Stimulated activated CD4-positive, alpha-beta T cell treated with anti-CD3 and anti-CD28 coated beads, TNF-alpha, amount 100 ng/mL, for 24 hours (primary cell): ENCODE measurements at places on chromosomes 2 and 18.

- no peak for DNase-seq
These were observed 6.8 kb downstream of the THUMPD2 start for GRCh38 chr2:39772086-39772811.

DNA sequence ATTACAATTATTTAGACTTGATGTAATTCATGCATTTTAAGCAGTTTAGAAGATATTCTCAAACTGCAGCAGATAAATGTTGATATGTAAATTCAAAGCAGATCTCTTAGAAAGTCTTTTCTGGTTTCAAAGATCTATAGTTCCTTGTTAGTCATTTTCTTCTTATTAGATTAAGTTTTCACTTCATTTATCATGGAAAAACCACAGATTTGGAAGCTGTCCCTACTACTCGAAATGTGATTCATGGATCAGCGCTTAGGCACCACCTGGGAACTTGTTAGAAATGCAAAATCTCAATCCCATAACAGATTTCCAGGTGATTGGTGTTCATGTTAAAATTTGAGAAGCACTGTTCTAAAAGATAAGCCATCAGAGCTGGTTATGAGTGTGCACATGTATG, 92.8 kb upstream of the CDH2 start:
- DNase-seq = no peak

- no peak for DNase-seq
These were observed 42.1 kb upstream of the TMEM131 start for GRCh38 chr2:98037666-98038336.

DNA sequence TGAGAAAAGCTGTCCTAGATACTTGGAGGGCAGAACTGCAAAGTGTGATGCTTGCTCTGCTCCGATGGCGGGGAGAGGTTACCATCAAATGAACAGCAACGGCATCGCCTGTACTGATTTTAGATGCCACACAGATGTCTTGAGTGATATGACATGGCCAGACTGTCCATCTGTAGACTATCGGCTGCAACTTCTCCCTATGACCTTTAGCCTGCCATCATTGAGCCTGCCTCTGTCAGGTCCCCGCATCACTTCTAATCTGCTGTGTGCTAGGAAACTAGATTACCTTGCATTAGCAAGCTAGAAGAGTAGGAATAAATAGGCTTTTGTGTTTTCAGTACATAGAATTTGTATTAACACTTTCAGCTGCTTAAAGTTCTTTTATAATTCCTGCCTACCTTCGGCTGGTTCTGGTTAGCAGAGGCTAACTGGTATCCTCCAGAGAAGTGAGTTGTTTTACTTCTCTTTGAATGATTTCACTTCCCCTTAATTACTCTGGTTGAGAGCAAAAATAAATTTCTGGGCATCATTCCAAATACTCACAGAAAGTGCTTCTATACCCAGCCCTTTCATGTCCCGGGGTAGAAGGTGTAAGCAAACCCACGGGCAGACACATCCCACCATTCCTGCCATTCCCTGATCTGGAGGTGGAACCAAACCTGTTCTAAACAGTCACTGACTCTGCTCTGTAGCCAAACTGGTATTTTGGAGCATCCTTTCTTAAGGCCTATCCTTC, 24.0 kb downstream of the GAREM2 start:
- DNase-seq = no peak

GRCh38 chr2:114545052-114545451, 102.6 kb downstream of the DPP10 start:
- DNase-seq = no peak

DNA sequence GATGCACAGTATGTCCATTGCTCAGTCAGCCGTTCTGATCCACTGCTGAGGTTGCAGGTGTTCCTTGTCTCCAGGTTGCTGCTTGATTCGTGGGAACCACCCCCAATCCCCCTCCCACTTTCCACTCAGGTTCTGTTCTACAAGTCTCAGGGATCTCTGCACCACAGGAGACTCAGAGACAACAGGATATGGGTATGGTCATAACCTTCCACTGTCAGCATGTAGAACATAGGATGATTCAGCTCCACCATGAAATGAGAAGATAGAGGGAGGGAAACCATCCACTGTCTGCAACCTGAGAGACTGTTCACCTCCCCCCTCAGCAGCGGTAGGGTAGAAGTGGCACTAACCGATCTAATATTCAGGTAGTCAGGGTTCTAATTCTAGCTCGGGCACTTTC, 19.0 kb upstream of the KLF7 start:
- DNase-seq = no peak

DNA sequence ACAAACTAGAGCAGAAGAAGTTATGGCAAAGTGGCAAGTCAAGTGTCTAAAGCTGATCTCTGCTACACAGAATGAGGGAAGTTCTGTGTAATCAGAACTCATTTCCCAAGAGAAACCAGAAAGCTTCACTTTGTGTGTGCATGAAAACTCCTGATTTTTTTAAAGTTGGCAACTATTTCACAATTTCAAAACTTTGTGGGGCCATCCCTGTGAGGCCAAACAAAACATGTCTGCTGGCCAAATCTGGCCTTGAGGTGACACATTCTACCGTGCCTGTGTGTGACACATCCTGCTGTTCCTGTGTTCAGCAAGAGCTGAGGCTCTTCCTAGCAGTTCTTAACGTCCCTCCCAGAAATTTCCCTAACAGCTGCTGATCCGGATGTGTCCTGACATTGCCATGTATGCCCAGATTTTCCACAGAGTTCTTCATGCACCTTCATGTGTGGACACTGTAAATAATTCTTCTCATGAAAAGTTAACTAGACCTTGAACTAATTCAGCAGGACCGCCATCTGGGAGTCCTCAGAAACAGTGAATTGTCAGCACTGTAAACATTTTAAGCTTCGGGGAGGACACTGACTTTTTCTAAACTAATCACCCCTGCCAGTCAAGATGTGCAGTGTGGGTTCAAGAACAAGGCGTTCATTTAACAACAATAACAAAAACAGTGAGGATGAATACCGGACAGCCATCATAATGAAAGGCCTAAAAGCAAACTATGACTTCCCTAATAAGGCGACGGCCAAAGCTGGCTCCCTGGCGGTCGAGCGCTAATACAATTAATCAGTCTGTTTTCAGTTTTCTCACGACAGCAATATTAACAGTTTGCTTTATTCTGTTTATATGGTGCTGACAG, 99.0 kb downstream of the PLEKHM3 start:
- no peak for DNase-seq

GRCh38 chr2:101341901-101342624, 33.6 kb upstream of the RNF149 start:
- DNase-seq = peak; percentile 73

- DNase-seq = no peak
These were observed 18.2 kb upstream of the ACSL3 start for GRCh38 chr2:222842491-222843174.

DNA sequence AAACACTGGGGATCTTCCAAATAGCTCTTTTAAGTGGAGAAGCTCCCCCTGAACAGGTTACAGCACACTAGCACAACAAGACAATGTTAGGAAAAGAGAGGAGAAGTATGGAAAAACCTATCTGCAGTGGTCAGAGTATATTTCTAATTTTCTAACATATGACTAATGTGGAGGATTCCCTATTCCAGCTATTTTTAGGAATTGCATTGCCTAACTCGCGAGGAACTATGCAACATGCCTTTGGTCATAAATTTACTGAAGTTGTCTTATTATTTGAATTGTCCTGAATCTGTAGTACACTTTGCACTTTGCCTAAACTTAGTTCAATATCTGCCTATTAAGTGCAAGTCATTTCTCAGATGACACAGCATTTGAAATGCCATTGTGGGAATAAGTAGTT, 381.4 kb downstream of the CCDC85A start:
- no peak for DNase-seq

DNA sequence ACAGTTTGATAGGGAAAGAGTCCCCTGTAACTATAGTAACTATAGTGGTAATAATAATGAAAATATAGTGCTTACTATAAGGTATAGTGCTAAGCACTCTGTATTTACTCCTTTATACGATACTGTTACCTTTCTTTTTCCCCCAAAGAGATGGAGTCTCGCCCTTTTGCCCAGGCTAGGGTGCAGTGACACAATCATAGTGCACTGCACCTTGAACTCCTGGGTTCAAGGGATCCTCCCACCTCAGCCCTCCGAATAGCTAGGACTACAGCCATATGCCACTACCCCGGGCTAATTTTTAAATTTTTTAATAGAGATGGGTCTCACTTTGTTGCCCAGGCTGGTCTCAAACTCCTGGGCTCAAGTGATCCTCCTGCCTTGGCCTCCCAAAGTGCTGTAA, 34.6 kb downstream of the EML4 start:
- DNase-seq = no peak

GRCh38 chr2:41414486-41415230, 633.2 kb upstream of the PKDCC start:
- no peak for DNase-seq

DNA sequence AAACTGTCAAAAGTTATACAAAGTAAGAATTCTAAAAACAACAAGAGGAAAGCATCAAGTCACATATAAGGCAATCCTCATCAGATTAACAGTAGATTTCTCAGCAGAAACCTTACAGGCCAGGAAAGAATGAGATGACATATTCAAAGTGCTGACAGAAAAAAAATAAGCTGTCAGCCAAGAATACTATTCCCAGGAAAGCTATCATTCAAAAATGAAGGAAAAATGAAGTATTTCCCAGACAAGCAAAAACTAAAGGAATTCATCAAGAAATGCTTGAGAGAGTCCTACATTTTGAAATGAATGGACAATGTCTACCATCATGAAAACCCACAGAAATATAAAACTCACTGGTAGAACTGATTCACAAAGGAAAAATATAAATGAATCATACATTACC, 268.9 kb upstream of the OSR1 start:
- no peak for DNase-seq

- DNase-seq = no peak
These were observed 62.0 kb upstream of the MRPS9 start for GRCh38 chr2:104975851-104976250.

DNA sequence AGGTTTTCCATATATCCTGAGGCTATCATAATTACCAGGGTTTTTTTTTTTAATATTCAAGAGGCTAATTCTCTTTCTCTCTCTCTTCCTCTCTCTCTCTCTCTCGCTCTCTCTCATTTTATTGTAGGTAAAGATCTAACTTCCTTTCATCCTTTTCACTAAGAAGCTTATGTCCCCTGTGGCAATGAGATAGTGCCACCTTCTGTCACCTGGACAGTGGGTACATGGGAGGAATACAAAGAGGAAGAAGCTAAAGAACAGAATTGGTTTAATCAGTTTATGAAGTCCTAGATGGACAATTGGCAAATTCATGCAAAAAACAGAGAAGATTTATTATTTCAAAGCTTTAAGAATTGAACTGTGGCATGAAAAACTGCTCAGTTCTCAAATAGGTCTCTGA, 1582.3 kb upstream of the TMEFF2 start:
- DNase-seq = no peak

GRCh38 chr2:173386738-173387065, 32.0 kb downstream of the CDCA7 start:
- DNase-seq = no peak

- DNase-seq = no peak
These were observed 9.6 kb downstream of the CIB4 start for GRCh38 chr2:26631401-26632170.

DNA sequence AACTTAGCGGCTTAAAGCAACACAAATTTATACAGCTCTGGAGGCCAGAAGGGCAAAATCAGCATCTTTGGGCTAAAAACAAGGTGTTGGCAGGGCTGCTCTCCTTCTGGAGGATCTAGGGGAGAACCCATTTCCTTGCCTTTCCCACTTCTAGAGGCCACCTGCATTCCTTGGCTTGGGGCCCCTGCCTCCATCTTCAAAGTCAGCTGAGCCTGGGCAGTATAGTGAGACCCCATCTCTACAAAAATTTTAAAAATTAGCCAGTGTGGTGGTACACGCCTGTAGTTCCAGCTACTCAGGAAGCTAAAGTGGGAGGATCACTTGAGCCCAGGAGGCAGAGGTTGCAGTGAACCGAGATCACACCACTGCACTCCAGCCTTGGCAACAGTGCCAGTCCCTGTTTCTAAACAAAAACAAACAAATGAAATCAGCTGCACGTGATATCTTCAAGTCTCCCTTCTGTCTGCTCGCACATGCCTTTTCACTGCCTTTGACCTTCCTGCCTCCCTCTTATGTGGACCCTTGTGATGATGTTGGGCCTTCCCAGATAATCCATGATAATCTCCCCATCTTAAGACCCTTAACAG, 200.6 kb downstream of the ZFP36L2 start:
- DNase-seq = no peak

DNA sequence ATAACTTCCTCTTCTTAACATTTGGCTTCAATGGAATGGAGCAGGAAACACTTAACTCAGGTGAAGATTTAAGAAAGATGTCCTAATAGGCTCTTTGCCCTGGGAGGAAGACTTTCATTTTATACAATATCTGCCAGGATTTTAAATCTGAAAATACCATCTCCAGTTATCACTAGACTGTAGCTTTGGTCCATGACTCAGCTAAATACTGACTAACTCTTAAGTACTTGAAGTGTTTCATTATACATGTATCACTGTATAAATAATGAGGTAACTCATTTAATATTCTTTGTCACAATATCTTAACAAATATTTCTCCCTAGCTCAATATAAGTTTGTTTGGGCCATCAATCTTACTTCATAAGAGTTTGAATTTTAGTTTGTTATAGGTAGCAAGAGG, 34.7 kb downstream of the RBKS start:
- DNase-seq = no peak

GRCh38 chr2:56705713-56706112, 521.9 kb downstream of the CCDC85A start:
- DNase-seq = no peak

GRCh38 chr2:51350100-51350499, 318.2 kb upstream of the NRXN1 start:
- no peak for DNase-seq

- DNase-seq = no peak
These were observed 63.5 kb downstream of the CAVIN2 start for GRCh38 chr2:191783416-191783815.

DNA sequence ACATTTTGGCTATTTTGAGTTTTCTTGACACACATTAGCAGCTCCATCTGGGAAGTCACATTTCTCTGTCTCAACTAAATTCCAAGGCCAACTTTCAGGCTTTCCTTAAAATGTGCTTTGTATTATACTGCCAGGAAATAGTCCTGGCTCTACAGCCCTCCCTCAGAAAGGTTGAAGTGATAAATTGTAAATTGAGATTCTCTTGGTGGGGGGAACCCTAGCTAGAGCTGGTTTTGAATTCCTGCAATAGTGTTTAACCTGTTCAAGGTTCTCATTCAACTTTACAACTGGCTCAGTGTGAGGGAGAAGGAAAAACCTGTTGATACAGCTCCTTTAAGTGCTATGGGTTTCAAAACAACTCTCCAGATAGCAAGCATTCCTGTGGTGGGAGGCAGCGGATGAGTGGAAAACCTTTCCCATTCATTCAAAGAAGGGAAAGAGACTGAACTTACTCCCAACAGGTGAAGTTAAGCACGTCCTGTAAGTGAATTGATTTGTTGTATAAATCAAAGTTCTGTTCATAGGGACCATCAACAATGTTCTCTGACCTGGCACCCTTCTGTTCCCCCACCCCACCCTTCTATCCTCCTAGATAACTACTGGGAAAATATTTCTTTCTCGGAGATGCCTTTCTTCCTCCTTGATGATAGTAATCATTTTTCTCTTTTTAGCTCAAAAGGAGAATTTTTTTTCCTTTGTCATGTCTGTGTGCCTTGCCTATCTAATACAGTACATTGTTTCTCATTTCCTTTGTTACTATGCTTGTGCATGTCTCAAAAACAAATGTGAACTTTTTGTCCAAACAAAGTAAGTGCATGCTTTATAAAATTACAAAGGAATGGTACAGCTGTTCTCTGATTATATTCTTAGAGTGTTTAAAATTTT, 44.2 kb upstream of the SLC39A10 start:
- DNase-seq = no peak
